ENCODE measurements at places on chromosomes 2 and 18. TPM values are rescaled to one million over a fixed set of nuclear protein-coding genes. Genes with fewer than 3 reads are reported as not detected.

The MBP gene
- total RNA-seq: 15.9 TPM

The ZNF385B gene
- 0.25 TPM for total RNA-seq

The NBEAL1 gene
- 41.4 TPM for total RNA-seq

The CD207 gene
- total RNA-seq: not detected

The CAPN14 gene
- 0.10 TPM for total RNA-seq

GRCh38 chr2:54166121-54166773 is 50.8 kb downstream of the ACYP2 start:
- no peaks in the 10 kb centered on the region for H3K27me3 ChIP-seq
- peaks cover 6% of the 10 kb centered on the region for H3K4me1 ChIP-seq

- no peaks in the 10 kb centered on the region for H3K27me3 ChIP-seq
- peaks cover 40% of the 10 kb centered on the region for H3K4me1 ChIP-seq
- no peaks in the 10 kb centered on the region for H3K36me3 ChIP-seq
- H3K27ac ChIP-seq: peak overlapping the region; percentile 94
These were observed 77.6 kb downstream of the AP1S3 start for GRCh38 chr2:223759569-223760430.

GRCh38 chr2:69804416-69804815 is 25.0 kb upstream of the GMCL1 start:
- DNase-seq: no peak
- H3K4me3 ChIP-seq: no peak overlapping the region

Measured in chondrocyte (in vitro differentiated cells).